ENCODE measurements at places on chromosomes 13 and 19.

GRCh38 chr19:52039169-52039568 lies 9.5 kb downstream of the ZNF432 start:
- no peak for DNase-seq

DNA sequence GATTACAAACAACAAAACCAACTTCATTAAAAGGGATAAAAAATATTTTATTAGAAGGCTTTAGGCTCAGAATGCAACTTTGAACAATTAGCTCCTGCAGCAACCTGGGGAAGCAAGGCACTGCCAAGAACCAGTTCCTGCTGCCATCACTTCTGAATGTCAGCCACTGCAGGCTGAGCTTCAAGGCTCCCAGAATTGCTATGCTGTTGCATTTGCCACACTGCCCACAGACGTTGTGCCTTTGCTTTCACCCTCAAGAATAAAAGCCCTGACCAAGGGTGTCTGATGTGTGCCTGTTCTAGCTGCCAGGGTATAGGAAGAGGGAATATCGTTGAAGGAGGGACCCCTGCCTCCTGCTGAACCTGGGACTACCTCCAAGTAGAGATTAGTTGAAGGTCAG lies 238.4 kb downstream of the ITGBL1 start:
- no peak for DNase-seq

GRCh38 chr13:71864094-71864985 lies 2.7 kb downstream of the DACH1 start:
- peak; percentile 94 for DNase-seq

- peak; percentile 83 for DNase-seq
Observed at GRCh38 chr19:29260477-29261317, 47.7 kb upstream of the UQCRFS1 start.

All from hematopoietic multipotent progenitor cell treated with erythropoietin and hydrocortisone succinate and interleukin-3 and kit ligand, for 6 days (in vitro differentiated cells).